Mammary microvascular endothelial cell (primary cell): ENCODE measurements at places on chromosomes 13 and 19. TPM values are rescaled to one million over a fixed set of nuclear protein-coding genes. Genes with fewer than 3 reads are reported as not detected.

OR1M1 gene
- total RNA-seq = not detected in 2 replicates

FGF14 gene
- total RNA-seq = under 0.01 and 0.13 TPM in 2 replicates

ZNF527 gene
- total RNA-seq = 1.5 and 1.9 TPM in 2 replicates

PROZ gene
- total RNA-seq = not detected in 2 replicates

PSG5 gene
- total RNA-seq = 0.27 TPM in 1 of 2 replicates, not detected in the other

MYO1F gene
- 0.07 and 0.34 TPM in 2 replicates for total RNA-seq

MYO9B gene
- total RNA-seq = 69.8 and 80.9 TPM in 2 replicates

SGCG gene
- total RNA-seq = not detected in 2 replicates

CLDN10 gene
- not detected in 2 replicates for total RNA-seq

ZNF442 gene
- total RNA-seq = 0.94 and 2.5 TPM in 2 replicates

DCLK1 gene
- 20.2 and 20.4 TPM in 2 replicates for total RNA-seq

ICAM1 gene
- total RNA-seq = 130 and 143 TPM in 2 replicates

TRAPPC5 gene
- 129 and 159 TPM in 2 replicates for total RNA-seq

ZNF709 gene
- total RNA-seq = 0.13 and 1.4 TPM in 2 replicates

TEX101 gene
- total RNA-seq = not detected in 2 replicates

KCNN1 gene
- total RNA-seq = not detected in 2 replicates

SERP2 gene
- total RNA-seq = 0.25 TPM in 1 of 2 replicates, not detected in the other

FFAR1 gene
- total RNA-seq = not detected in 2 replicates

NLRP11 gene
- total RNA-seq = not detected in 2 replicates

TEX29 gene
- total RNA-seq = not detected in 2 replicates

IZUMO2 gene
- not detected in 2 replicates for total RNA-seq

GFY gene
- total RNA-seq = not detected in 2 replicates

TMEM145 gene
- 0.27 TPM in 1 of 2 replicates, not detected in the other for total RNA-seq

SWSAP1 gene
- 2.5 and 3.9 TPM in 2 replicates for total RNA-seq

LILRB3 gene
- total RNA-seq = not detected in 2 replicates

BRME1 gene
- total RNA-seq = 0.13 and 0.79 TPM in 2 replicates

KLK14 gene
- total RNA-seq = not detected in 2 replicates

METTL21C gene
- not detected in 2 replicates for total RNA-seq

C13orf46 gene
- total RNA-seq = 0.05 TPM in 1 of 2 replicates, not detected in the other

FXYD3 gene
- total RNA-seq = not detected in 2 replicates

CRX gene
- total RNA-seq = not detected in 2 replicates

ALOX5AP gene
- total RNA-seq = 2.6 TPM in 1 of 2 replicates, not detected in the other

TINCR gene
- 0.15 and 0.53 TPM in 2 replicates for total RNA-seq
